NCI-H69 (cell line): ENCODE measurements at places on chromosomes 3 and 15.

- DNase-seq, result no peak
These were observed 112.9 kb downstream of the CNTN4 start for GRCh38 chr3:2211568-2211967.

DNA sequence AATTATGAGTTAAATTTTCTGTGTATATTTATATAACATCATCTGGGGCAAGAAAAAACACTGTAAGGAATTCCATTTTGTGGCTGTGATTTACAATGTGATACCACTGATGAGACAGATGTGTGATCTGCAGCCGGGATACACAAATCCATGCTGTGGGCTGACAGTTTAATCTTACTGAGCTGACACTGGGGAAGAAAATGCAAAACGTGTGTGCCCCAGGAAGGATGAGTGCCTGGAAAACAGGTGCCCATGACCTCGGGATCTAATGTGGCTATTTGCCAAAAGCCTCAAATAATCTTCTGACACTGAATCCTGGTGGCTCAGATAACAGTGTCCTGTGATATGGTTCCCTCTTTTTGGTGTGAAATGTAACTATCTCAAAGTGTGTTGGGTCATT lies 10.5 kb downstream of the MYRIP start:
- DNase-seq, result peak; percentile 6

GRCh38 chr15:48143856-48144255 lies 23.1 kb downstream of the SLC24A5 start:
- DNase-seq, result peak; percentile 11

DNA sequence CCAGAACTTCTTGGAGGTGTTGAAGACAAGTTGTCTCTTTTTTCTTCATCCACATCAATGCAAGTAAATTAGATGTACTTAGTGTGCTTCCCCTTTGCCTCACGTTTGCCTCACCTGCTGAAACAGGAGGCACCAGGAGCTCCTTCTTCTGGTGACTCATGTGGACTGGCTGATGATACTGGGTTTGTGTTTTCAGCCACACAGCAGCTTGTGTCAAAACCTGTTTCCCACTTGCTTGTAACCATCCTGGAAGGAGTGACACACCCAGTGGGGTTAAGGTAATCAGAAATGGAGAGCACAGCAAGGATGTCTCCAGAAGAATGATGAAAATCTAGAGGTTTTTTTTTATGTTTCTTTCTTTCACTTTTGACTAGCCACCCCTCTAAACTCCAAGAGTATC lies 143.3 kb upstream of the RBMS3 start:
- no peak for DNase-seq

DNA sequence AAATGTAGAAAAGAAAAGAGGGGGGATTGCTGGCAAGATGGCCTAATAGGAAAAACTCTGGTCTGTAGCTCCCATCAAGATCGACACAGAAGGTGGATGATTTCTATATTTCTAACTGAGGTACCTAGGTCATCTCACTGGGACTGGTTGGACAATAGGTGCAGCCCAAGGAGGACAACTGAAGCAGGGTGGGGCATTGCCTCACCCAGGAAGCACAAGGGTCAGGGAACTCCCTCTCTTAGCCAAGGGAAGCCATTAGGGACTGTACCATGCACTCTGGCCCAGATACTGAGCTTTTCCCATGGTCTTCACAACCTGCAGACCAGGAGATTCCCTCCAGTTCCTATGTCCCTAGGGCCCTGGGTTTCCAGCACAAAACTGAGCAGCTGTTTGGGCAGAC lies 22.6 kb upstream of the IGSF10 start:
- no peak for DNase-seq

DNA sequence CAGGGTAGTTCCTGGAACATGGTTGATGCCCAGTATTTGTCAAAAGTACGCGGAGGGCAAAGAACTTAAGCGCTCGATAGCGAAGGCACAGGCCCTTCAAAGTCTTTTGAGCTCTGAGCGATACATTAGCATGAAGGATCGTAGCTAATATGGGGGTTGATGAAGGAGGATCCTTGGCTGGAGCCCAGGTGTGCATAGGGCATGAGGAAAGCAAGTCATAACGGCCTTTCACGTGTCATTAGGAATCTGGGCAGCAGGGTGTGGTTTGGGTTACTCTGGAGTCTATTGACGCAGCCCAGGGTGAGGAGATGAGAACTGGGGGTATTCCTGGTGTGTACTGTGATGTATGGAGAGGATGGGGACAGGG lies 31.7 kb downstream of the SPINK8 start:
- DNase-seq, result peak; percentile 61
